ENCODE measurements at places on chromosomes 12 and 14. TPM values are rescaled to one million over a fixed set of nuclear protein-coding genes. Genes with fewer than 3 reads are reported as not detected.

POTEG gene
- total RNA-seq = not detected

POLE2 gene
- 25.7 TPM for total RNA-seq

LALBA gene
- total RNA-seq = not detected

GRCh38 chr12:105487963-105488362 is 157.5 kb downstream of the C12orf75 start:
- H3K4me1 ChIP-seq = no peaks in the 10 kb centered on the region
- H3K4me3 ChIP-seq = no peak overlapping the region
- DNase-seq = no peak
- no peak overlapping the region for H3K27ac ChIP-seq
- no peaks in the 10 kb centered on the region for H3K36me3 ChIP-seq

DNA sequence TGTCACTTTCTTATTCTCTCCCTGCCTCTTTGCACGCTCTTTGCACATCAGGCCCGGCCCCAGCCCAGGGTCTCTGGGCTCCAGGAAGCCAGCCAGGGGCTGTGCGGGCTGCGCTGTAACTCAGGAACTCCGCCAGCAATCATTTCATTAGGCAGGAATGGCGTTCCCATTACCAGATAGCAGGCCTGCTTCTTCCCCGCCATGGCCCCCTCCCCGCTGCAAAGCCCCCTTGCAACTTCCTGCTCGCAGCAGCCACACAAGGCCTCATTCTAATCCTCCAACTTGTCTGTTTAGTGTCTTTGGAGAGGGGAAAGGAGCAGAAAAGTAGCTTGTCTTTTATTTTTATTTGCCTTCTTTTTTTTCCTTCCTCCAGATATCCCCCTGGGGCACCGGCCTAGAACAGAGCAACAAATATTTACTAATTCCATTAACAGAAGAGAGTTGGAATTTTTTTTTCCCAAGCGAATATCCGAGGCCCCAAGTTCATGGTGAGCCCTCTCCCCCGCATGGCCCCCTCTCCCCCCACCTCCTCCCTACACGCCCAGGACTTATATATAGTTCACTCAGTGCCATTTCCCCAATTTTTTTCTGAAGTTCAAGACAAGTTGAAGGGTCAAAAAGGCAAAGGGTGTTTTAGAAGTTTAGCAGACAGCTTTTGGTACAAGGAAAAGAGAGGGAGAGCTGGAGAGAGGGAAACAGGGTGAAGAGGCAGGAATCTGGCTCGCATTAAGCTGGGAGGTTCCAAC is 329.4 kb upstream of the TBX3 start:
- H3K27me3 ChIP-seq = no peaks in the 10 kb centered on the region
- peaks cover 3% of the 10 kb centered on the region for H3K4me1 ChIP-seq
- H3K4me3 ChIP-seq = no peak overlapping the region
- DNase-seq = peak; percentile 37
- no peak overlapping the region for H3K27ac ChIP-seq

GRCh38 chr14:35944847-35945246 is 118.7 kb downstream of the BRMS1L start:
- H3K4me1 ChIP-seq = no peaks in the 10 kb centered on the region
- H3K4me3 ChIP-seq = no peak overlapping the region
- no peak overlapping the region for H3K27ac ChIP-seq
- H3K27me3 ChIP-seq = no peaks in the 10 kb centered on the region
- peak; percentile 76 for DNase-seq

All from H9 (cell line).